ENCODE measurements at places on chromosomes 3 and 15. TPM values are rescaled to one million over a fixed set of nuclear protein-coding genes. Genes with fewer than 3 reads are reported as not detected.

The POTEB2 gene
- not detected for total RNA-seq

The GUCA1C gene
- 6.8 TPM for total RNA-seq

- no peaks in the 10 kb centered on the region for H3K4me1 ChIP-seq
- no peak for DNase-seq
- H3K27ac ChIP-seq = no peak overlapping the region
- no peaks in the 10 kb centered on the region for H3K27me3 ChIP-seq
Measured at GRCh38 chr3:81463781-81464180, 297.7 kb downstream of the GBE1 start.

GRCh38 chr3:38782148-38782547 lies 33.9 kb downstream of the SCN10A start:
- no peak overlapping the region for H3K27ac ChIP-seq
- no peaks in the 10 kb centered on the region for H3K4me1 ChIP-seq
- H3K4me3 ChIP-seq = no peak overlapping the region

GRCh38 chr3:143865302-143865701 lies 17.0 kb upstream of the SLC9A9 start:
- no peak for DNase-seq
- no peak overlapping the region for H3K4me3 ChIP-seq
- H3K4me1 ChIP-seq = no peaks in the 10 kb centered on the region
- H3K36me3 ChIP-seq = no peaks in the 10 kb centered on the region
- H3K27ac ChIP-seq = no peak overlapping the region
- no peaks in the 10 kb centered on the region for H3K27me3 ChIP-seq

GRCh38 chr3:37053337-37053736 lies 60.0 kb downstream of the MLH1 start:
- no peak for DNase-seq
- peak overlapping the region; percentile 77 for H3K27ac ChIP-seq
- peaks cover 89% of the 10 kb centered on the region for H3K36me3 ChIP-seq
- H3K27me3 ChIP-seq = no peaks in the 10 kb centered on the region
- H3K4me3 ChIP-seq = no peak overlapping the region
- peaks cover 44% of the 10 kb centered on the region for H3K4me1 ChIP-seq

DNA sequence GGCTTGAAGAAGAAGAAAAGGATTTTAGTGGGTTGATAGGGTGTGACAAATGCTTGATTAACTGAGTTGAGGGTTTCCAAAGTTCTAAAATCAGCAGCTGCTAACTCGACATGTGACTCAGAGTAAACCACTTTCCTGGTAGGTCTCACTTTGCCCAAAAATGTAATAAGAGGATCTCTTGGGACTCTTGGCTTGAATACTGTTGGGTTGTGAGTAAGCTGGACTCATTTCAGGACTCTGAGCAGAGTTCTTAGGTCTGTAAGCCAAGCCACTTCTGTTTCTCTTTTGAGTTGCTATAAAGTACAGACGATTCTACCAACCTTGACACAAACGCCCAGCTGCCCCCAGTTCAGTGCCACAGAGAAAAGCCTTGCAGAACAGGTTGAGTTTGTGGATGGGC lies 241.1 kb downstream of the ZNF621 start:
- no peaks in the 10 kb centered on the region for H3K36me3 ChIP-seq
- no peak overlapping the region for H3K27ac ChIP-seq
